ENCODE measurements at places on chromosomes 4 and X.

GRCh38 chr4:115780268-115780667 is 666.8 kb upstream of the NDST4 start:
- no peak for DNase-seq

DNA sequence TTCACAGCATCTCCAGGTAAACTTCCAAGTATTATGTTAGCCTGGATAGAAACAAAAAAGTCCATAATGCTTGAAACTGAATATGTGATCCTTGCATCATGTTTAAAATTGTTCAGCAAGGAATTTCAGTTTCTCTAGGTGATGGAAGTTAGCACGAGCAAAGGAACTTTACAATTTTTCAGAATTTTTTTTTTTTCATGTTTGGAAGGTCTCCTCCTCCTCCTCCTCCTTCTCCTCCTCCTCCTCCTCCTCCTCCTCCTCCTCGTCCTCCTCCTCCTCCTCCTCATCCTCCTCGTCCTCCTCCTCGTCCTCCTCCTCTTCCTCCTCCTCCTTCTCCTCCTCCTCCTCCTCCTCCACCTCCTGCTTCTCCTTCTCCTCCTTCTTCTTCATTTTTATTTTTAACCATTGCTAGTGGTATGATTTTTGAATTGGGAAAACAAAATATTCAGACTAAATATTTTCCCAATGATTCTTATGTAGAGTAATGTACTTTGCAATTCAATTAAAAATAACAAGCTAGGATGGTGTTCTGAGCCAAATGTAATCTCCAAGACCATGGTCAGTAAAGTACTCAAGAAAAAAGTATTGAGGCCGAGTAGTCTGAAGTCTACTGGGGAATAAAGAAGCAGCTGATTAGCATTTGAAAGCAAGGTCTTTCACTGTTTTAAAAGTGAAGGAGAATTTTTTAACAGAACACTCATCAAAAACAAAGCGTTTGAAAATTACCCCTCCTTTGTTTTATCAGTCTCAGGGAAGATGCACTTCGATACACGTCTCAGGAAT is 420.9 kb upstream of the ATOH1 start:
- DNase-seq: no peak

DNA sequence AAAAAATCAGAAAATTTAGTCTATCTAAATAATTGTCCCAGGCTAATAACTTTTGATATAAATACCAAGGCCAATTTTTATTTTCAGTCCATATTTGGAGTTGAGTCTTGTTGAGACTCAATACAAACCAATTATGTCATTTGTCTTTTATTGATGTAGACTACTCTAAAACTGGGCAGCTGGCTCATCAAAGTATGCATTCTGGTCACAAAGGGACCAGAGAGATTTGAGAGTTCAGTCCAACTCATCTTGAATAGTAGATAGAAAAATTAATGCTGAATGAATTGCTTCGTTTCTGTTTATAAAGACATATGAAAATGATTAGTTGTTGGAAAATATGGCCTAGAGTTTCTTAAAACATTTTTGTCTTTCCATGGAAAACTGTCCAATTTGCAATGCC is 412.5 kb upstream of the KLHL4 start:
- DNase-seq: no peak

DNA sequence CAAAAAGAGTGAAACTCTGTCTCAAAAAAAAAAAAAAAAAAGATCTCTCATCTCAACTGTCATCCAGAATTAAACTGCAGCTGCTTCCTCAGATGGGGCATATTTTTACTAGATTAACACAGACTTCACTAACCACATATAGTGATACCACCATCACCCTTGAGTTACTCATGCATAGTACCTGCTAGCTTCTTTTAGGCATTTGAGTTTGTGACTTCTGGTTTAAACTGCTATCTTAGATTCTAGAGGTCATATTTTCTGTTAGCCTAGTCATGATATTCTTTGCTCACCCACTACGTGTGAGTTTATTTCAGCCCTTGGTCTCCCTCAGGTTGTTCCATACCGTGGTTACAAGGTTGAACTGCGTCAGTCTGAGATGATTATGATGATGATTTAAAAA is 154.9 kb upstream of the BMP3 start:
- no peak for DNase-seq

DNA sequence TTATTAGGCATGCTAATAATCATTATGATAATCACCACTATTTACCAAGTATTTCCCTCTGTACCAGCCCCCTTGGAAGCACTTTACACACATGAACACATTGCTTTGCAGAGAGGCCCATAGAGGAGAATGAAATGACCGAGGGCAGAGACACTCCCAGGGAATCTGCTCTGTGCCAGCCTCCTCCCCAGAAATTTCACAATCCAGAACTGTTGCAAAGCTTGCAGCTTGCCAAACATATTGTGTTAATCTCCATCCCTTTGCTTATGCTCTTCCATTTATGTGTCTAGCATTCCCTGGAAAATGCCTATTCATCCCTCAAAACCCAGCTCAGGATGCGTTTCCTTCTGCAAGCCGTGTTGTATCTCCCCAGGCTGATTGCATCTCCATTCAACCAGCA is 37.8 kb downstream of the CYTL1 start:
- DNase-seq: no peak

DNA sequence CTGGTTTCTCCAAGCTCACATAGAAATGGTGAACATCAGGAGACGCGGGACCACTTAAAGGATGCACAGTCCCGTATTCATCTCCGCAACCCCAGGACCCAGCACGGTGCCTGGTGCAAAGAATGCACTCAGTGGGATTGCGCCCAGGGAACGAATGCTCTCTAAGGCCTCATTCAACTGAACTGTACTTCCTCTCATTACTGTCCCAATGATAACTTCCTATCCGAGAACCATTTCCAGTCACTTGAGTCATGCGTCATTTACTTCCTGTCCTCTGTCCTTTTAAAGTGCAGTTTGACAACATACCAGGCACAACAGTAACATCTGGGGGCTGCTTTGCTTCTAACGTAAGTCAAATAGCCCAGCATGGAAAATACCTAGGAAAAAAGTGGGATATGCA is 75.7 kb downstream of the RBM47 start:
- DNase-seq: no peak

GRCh38 chr4:28565396-28565795 is 1704.8 kb downstream of the STIM2 start:
- DNase-seq: no peak

DNA sequence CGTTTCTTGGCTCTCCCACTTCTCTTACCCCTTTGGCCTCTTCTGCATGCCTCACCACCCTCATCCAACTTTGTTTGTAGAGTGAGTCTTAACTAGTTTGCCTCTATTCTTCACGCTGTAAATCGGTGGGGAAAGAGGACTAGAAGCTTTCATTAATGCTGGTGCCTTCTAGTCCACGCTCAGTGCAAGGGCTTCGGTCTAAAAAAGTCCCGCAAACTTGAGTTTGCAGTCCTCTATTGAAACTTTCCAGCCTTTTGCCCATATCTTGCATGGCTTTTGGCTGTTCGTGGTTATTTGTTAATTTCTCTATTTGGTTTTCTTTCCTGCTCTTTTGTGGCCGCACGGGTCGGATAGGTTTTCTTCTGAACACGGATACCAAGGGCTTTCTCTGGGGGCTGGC is 868 bp downstream of the DACH2 start:
- no peak for DNase-seq

DNA sequence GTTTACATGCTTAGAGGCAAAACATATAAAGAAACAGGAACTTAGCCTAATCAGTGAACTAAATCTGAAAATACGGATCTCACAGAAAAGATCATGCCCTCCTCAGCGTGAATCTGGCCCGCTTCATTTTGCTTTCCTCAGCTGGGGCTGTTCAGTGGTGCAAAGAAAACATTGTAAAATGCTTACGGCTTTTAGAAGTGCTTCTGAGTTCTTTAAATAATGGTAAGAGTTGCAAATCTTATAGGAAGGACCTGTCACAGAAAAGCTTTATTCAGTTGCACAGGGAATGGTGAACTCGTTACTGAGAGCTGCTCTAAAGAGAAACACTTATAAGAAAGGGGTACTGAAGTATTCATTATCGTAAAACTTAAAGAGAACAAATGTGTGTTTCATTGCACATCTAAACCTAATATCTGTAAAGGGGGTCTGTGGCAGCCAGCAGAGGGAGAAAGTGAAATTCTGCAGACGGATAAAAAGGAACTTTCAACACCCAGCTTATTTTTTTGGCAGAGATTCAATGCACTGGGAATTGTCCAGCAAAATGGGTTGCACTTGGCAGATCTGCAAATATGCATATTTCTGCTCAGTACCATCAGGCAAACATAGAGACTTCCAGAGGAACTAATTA is 139.2 kb upstream of the ANK2 start:
- no peak for DNase-seq

- no peak for DNase-seq
These were observed 44.3 kb downstream of the CHST7 start for GRCh38 chrX:46617906-46618305.

GRCh38 chr4:124940387-124940786 is 227.9 kb upstream of the ANKRD50 start:
- no peak for DNase-seq

- no peak for DNase-seq
These were observed 90.0 kb upstream of the AFAP1 start for GRCh38 chr4:8029689-8030088.

- no peak for DNase-seq
These were observed 33.5 kb downstream of the ACE2 start for GRCh38 chrX:15567267-15567666.

DNA sequence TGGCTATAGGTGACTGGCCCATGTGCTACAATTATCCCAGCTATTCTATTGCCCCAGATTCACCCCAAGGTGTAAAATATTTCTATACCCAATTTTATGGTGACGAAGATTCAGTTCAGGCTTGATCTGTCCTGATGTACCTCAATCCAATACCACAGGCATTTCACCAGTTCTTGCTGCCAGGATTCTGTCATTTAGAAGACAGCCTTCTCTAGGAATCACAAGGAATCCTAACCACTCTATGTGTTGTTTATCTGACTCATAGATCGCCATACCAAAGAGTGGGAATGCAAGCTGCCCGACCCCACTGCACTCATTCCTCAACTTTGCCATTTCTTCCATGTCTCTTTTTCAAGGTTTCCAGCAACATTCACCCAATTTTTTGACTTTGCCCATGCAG is 355.0 kb upstream of the EMCN start:
- no peak for DNase-seq

DNA sequence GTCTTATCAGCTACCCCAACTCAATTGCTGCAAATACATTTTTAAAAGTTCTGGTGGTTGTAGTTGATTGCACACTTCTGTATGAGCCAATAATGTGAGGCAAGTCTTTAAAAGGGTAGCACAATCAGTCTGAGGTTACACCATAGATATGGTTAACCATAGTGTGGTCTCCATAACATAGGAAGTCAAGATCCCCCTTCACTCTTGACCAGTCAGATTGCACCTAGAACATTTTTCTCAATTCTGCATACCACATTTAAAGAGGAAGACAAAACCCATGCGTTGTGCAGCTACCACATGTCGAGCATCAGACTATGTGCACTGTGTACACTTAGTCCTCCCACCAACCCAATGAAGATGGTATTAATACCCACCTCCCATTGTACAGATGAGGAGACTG is 26.5 kb upstream of the CYBB start:
- DNase-seq: no peak

GRCh38 chr4:41572516-41572915 is 34.6 kb downstream of the LIMCH1 start:
- no peak for DNase-seq

GRCh38 chrX:13151828-13152517 is 107.6 kb upstream of the FAM9C start:
- no peak for DNase-seq

DNA sequence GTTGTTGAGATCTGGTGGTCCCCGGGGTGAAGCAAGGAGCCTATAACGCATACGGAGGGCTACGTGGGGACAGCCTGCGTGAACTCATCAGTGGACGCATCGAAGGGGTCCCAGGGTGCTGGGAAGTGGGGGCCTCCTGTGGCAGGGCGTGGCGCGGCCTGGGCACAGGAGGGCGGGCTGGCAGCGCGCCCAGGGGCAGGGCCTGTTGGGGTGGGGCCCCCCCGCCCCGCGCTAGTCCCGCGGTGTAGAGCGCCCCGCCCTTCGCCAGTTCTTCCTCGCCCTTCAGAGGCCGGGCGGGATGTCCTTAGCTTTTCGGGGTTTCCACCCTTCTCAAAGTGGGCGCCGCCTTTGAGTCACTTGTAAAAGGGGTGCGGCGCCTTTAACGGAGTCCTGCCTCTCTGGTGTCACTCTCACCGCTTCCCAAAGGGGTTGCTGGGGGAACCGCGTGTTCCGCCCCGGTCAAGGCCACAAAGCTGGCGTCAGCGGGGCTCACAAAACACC is 632 bp downstream of the PLP2 start:
- DNase-seq: peak; percentile 56

- DNase-seq: no peak
These were observed 163.0 kb downstream of the PCDH7 start for GRCh38 chr4:30882995-30883675.

DNA sequence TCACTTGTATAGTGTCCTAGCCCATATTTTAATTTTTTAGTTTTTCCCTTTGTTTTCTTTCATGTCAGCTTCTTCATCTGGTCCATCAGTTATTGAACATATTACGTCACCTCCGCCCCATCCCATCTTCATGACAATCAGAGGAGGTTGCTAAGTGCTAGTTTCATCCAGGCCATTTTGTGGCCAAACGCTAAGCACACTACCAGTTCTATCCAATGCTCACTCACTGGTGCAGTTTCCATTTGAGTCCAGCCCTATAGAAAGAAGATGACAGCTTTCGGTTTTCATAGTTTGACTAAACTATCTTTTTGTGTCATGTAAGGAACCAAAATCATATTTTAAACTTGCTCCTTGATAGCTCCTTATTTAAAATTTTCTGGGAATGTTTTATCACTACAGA is 304.2 kb downstream of the TENM3 start:
- DNase-seq: no peak

GRCh38 chr4:56464581-56464980 is 2.8 kb upstream of the SRP72 start:
- no peak for DNase-seq

DNA sequence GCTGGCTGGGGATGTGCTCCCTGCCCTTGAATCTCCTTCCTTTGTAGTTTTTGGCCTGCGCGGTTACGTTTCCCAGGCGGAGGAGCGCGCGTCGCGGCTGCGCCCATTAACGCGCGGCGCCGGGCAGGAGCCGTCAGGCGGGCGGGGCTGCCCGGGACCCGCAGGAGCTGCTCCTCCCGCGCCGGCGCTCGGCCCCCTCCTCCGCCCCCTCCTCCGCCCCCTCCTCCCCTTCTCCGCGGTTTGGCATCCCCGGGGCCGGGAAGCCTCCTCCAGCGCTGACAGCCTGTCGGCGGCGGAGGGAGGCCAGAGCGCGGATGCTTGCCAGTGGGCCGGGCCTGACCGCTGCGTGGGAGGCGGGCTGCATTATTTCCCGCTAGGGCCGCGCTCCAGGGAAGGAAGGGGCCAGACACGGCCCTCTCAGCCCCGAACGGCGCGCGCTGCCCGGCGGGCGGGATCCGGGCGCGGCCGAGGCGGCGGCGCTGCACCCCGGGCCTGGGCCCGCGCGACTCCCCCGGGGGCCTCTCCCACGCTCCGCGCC is at the start of gene DCLK2:
Gene DCLK2, plus strand, starts transcription at position 405 of the 538 bp plus-strand sequence. CDS start 583 bp downstream, outside the sequence.
- DNase-seq: no peak

GRCh38 chr4:52852711-52853110 is 9.4 kb upstream of the RASL11B start:
- no peak for DNase-seq

GRCh38 chrX:104921584-104922205 is 298.8 kb downstream of the TEX13A start:
- DNase-seq: no peak

- DNase-seq: no peak
These were observed 54.2 kb downstream of the TMA16 start for GRCh38 chr4:163548481-163549243.

- peak; percentile 38 for DNase-seq
These were observed 134.5 kb upstream of the KLF3 start for GRCh38 chr4:38529189-38530115.

GRCh38 chrX:50081282-50081889 is 119.4 kb downstream of the AKAP4 start:
- no peak for DNase-seq

- DNase-seq: no peak
These were observed 81.5 kb upstream of the TEX13D start for GRCh38 chrX:124250835-124251437.

Measured in stimulated activated CD4-positive, alpha-beta T cell treated with anti-CD3 and anti-CD28 coated beads, Interleukin-15, amount 100 ng/mL, for 48 hours (primary cell).